ENCODE measurements at places on chromosomes 7 and 10.

- no peak for DNase-seq
Measured at GRCh38 chr7:29019387-29019786, 61.3 kb upstream of the TRIL start.

GRCh38 chr7:130346177-130346905 lies 1.7 kb downstream of the CPA5 start:
- no peak for DNase-seq

GRCh38 chr7:130939321-130940095 lies 205.5 kb upstream of the KLF14 start:
- DNase-seq, result no peak

- no peak for DNase-seq
Measured at GRCh38 chr7:150363370-150363769, 5.3 kb upstream of the REPIN1 start.

GRCh38 chr10:119252051-119252465 lies 44.7 kb downstream of the GRK5 start:
- DNase-seq, result no peak

- peak; percentile 76 for DNase-seq
Measured at GRCh38 chr10:100878291-100878910, 34.4 kb upstream of the SLF2 start.

GRCh38 chr10:75803816-75804552 lies 372.6 kb downstream of the LRMDA start:
- DNase-seq, result no peak

DNA sequence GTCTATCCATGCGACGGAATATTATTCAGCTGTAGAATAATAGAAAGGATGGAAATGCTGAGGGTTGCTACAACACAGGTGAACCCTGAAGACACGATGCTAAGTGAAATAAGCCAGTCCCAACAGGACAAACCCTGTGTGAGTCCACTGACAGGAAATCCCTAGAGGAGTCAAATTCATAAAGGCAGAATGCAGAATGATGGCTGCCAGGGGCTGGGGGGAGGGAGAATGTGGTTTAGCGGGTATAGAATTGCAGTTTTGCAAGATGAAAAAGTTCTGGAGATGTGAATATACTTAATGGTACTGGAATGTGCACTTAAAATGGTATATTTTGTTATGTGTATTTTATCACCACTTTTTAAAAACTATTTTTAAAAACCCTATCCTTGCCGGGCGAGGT lies 36.9 kb upstream of the DOCK1 start:
- no peak for DNase-seq

- DNase-seq, result no peak
Measured at GRCh38 chr7:925601-926000, 28.9 kb downstream of the ADAP1 start.

- peak; percentile 64 for DNase-seq
Measured at GRCh38 chr7:151795168-151795811, 81.6 kb downstream of the PRKAG2 start.

GRCh38 chr7:130673066-130673465 lies 4.5 kb upstream of the COPG2 start:
- DNase-seq, result no peak

Data from activated CD4-positive, alpha-beta T cell treated with anti-CD3 and anti-CD28 coated beads, Interleukin-2, amount 10 ng/mL, durations not matched to agents 24 days and 14 days (primary cell).